GM04503 (cell line): ENCODE measurements at places on chromosomes 2 and 18.

GRCh38 chr2:118854507-118855345 lies 7.3 kb upstream of the EN1 start:
- no peak for DNase-seq

DNA sequence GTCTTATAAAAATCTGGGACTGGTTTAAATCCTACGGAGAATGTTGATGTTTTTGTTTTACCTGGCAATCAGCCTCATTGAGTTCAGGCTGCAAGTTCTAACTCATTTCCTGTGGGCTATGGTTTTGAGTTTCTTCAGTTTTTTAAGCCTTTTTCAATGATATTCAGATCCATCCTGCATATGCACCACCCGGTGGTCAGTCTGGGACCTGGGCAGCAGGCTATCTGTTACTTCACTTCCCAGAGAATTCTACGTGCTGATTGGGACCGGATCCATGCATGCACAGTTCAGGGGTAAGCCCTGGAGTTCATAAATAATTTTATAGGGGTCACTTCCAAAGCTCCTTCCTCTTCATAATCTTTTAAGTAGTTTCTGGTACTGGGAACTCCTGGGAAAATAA lies 339.2 kb upstream of the HNRNPA3 start:
- no peak for DNase-seq

DNA sequence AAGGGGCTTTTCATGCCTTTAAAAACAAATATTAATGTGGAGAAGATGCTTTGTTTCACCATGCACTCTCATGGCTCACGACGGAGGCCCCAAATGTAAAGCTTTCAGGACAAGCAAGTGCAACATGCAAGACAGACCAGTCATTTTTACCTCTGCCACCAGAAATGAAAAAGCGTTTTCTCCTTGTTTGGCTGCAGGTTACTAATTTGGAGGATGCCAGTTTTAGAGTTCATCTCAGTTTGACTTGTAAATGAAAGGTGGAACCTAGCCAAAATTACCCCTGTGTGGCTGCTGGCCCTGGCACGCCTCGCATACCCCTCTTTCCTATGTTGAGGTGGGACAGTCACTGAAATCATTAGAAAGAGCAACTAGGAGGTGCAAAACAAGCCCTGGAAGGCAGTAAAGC lies 138.6 kb downstream of the BCL2 start:
- DNase-seq = no peak

DNA sequence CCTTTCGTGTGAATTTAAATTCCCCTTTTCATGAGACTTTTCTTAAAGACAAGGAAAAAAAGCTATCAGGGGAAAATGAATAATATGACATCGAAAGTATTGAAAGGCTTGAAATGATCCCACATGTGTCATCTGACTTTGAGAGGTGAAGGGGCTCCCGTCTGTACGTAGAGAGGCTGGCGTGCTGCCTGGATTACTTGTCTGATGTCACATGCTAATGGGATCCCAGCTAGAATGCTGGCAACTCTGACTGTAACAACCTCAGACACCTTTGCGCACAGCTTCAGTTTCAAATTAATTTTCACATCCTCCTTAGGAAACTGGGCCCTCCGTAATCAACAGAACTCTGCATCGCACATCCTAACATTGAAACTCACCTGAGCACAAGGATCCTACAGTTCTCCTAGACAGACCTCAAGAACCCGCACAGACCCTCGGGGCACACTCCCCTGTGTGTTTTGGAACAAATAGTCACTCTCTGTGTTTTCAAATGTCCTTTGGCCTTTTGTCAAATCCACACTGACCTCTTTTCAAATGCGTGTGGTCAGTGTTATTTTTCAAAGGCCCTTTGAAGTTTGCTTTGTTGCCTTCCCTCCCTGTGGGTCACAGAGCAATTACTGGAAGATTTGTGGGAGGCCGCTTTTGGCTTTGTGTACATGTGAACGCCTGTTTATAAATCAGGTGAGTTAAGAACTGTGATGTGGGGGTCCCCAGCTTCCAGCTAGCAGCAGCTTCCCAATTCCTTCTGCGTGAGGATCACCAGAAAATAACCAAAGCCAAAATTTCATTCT lies 65.9 kb downstream of the IL1R2 start:
- no peak for DNase-seq

GRCh38 chr2:159035790-159036411 lies 67.5 kb downstream of the TANC1 start:
- DNase-seq = no peak

GRCh38 chr2:174044556-174044955 lies 79.4 kb upstream of the SP3 start:
- DNase-seq = no peak

- DNase-seq = no peak
These were observed 99.5 kb upstream of the ITGB6 start for GRCh38 chr2:160299540-160299939.

DNA sequence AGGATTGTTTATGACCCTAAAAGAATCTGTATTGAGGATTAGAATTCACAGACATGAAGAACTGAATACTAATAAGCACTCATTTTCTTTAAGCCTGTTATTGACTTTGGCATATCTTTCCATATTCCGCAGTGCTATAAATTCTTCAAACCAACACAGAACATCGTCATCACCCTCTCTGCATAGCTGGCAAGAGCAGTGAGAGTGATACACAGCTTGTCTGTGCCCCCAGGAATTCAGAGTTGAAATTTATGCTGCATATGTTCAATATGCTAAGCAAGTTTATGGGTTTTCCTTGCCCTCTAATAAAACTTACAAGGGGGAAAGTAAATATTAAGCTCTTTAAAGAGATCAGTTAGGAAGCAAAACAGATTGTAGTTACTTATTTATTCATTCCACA lies 32.7 kb downstream of the CTLA4 start:
- no peak for DNase-seq

DNA sequence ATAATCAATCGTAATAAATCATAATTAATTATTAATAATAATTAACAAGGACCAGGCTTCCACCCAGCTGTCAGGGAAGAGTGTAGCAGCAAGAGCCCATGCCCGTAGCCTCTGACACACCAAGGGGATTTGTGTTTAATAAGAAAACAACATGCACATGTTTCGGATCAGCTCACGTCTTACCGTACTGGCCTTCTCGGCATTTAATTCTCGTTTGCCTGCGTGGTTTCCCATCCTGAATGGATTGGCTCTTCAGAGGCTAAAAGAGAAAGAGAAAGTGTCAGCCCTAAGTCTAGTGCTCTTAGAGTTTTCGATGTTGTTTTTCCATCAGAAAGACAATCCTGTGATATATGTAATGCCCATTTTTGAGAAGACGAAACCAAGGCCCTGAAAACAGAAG lies 27.6 kb downstream of the MBP start:
- DNase-seq = no peak

DNA sequence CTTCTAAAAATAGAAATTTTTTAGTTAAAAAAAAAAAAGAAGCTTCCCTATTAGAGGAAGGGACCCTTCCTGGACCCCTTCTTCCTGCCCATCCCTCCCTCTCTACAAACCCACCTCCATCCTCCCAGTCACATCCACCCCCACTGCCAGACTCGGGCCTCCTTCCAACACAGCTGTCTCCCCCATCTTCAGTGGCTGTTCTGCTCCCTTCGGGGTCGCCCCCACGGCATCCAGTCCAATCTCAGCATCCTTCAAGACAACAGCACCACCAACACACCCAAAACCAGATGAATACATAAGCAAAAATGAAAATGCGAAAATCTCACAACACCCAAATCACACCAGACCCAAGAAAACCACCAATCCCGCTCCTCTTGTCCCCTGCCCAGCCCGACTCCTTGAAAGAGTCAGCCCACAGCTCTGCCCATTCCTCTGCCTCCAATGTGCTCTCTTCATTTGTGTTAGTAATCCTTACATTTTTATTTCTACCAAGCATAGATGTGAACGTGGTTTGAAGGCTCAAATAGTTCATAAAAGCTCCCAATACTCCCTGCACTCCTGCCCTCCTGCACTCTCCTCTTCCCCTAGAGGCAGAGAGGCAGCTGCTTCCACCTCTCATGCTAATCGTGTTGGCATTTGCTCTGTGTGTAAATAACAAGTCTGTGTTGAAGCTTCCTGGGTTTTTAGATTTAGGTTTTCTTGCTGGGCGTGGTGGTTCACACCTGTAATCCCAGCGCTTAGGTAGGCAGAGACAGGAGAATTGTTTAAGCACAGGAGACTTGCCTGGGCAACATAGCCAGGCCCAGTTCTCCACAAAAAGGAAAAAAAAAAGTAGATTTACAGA lies 37.0 kb downstream of the MAL start:
- no peak for DNase-seq

GRCh38 chr2:27353762-27354596 lies 2.6 kb downstream of the GTF3C2 start:
- peak; percentile 8 for DNase-seq

DNA sequence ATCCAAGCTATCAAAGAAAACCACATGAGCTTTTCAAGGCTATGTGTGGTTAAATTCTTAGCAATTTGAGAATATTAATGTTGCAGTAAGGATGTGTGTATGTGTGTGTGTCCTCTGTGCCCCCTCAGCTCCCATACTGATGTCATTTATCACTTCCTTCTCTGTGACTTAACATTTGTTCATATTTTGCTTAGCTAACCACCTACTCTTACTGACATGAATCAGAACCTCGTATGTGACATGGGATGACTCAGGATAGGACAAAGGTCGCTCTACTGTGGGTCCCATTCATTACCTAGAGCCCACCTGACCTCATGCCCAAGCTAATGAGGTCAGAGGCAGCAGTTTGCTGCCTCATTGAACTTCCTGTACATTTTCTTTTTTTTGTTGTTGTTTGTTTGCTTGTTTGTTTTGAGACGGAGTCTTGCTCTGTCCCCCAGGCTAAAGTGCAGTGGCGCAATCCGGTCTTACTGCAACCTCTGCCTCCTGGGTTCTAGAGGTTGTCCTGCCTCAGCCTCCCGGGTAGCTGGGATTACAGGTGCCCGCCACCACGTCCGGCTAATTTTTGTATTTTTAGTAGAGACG lies 36.3 kb downstream of the MOGAT1 start:
- DNase-seq = no peak
